ENCODE measurements at places on chromosomes 7 and 10.

GRCh38 chr7:143379611-143380259, 1.4 kb upstream of the ZYX start:
- no peak for DNase-seq

DNA sequence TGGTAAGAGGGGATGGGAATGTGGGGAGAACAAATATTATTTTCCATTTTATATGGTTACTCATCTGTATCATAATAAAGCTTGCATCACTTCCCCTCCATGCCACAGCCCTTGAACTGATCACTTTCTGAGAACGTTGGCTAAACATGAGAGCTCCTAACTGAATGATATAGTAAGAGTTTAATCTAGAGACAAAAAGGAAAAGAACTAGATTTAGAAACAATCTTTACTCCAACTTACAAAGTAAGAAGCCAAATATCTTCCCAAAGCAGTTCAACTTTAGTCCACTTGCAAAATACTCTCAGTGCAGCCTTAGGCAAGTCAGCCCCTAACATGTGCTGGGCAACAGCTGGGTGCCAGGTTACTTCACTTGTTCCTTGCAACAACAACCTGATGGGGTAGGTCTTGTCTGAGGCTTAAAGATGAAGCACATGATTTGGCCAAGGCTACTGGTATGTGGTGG, 20.3 kb downstream of the SMURF1 start:
- no peak for DNase-seq

DNA sequence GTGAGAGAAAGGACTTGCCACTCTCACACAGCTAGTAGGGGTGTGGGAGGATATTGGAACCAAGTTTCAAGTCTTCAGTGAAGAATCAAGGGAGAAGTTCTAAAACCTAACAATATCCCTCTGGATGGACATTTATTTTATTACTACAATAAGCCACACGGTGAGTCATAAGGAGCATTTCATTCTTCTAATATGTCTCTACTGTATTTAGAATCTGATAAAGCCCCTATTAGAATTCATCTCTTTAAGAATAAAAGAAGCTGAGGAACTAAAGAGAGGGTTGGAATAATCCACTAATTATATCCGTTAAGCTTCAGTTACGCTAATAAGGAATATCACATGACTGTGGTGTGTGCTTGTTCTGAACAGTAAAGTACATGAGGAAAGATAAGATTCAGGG, 40.9 kb upstream of the ATRNL1 start:
- no peak for DNase-seq

DNA sequence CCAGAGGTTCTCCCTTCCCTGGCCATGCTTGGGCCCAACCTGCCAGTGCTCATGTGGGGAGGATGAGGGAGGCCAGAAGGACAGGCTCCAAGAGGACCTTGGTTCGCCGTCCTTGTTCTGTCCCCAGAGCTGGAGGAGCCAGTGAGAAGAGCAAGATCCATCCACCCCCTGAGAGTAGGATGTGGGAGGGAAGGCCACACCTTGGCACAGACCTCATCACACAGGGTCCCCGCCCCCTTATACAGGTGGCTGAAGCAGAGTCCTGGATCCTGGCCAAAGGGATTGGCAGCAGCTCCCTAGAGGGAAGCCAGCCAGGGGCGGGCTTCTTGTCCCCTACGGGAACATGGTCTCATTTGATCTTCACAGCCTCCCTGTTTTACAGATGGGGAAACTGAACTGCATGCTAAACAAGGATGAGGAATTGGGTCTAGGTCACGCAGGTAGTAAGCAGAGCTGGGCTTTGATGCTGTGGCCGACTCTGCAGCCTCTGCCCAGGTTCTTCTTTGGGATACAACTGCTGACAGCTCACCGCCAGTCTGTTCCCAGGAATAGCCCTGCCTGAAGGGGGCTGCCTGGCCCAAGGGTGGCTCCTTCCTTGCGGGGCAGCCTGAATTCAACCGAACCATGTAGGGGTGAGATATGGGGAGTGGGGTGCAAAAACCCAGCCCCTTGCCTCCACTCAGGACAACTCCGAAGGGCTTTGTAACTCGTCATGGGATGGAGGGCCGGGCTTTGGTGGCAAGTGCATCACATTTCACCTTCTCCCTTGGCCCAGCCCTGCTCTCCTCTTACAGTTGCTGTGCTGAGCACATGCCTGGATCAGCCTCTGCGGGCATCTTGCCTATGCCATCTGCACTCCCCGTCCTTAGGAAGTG, 62.2 kb upstream of the KDM7A start:
- peak; percentile 52 for DNase-seq

GRCh38 chr10:54815583-54815982, 14.6 kb upstream of the PCDH15 start:
- no peak for DNase-seq

GRCh38 chr7:124171068-124171467, 138.2 kb upstream of the TMEM229A start:
- DNase-seq: peak; percentile 31

GRCh38 chr7:28955718-28956607, 2.2 kb downstream of the TRIL start:
- peak; percentile 69 for DNase-seq

DNA sequence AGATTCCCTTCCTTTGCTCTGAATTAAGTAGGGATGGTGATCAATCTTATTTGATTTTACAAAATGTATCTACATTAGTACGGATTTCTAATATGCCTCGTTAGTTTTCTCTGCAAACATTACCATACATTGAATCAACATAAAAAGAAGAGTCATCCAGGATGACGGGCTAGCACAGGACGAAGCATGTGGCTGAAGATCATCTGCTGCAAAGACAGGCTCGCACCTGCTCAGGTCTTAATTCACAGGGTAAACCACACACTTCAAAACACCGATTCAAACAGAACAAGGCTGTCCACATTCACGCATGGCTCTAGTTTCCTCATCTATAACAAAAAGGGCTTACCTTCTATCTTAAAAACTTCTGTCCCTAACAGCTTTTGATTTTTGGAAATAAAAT, 323.0 kb downstream of the PARD3 start:
- DNase-seq: no peak

DNA sequence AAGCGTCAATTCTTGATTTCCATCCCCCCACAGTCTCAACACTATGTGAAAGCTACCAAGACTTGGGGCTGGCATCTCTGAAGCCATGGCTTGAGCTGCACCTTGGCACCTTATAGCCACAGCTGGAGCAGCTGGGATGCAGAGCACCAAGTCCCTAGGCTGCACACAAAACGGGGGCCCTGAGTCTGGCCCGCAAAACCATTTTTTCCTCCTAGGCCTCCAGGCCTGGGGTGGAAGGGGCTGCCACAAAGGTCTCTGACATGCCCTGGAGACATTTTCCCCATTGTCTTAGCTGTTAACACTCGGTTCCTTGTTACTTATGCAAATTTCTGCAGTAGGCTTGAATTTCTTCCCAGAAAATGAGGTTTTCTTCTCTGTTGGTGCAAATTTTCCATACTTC, 89.8 kb upstream of the GNAI1 start:
- DNase-seq: no peak

- DNase-seq: no peak
Observed at GRCh38 chr10:58502956-58503355, 9.7 kb upstream of the BICC1 start.

GRCh38 chr7:25636871-25637283, 408.6 kb upstream of the NPVF start:
- no peak for DNase-seq

- no peak for DNase-seq
Observed at GRCh38 chr7:36215457-36215765, 62.4 kb downstream of the EEPD1 start.

GRCh38 chr10:130440971-130441370, 304.8 kb downstream of the GLRX3 start:
- no peak for DNase-seq

GRCh38 chr7:47775238-47775637, 173.0 kb downstream of the PKD1L1 start:
- no peak for DNase-seq

DNA sequence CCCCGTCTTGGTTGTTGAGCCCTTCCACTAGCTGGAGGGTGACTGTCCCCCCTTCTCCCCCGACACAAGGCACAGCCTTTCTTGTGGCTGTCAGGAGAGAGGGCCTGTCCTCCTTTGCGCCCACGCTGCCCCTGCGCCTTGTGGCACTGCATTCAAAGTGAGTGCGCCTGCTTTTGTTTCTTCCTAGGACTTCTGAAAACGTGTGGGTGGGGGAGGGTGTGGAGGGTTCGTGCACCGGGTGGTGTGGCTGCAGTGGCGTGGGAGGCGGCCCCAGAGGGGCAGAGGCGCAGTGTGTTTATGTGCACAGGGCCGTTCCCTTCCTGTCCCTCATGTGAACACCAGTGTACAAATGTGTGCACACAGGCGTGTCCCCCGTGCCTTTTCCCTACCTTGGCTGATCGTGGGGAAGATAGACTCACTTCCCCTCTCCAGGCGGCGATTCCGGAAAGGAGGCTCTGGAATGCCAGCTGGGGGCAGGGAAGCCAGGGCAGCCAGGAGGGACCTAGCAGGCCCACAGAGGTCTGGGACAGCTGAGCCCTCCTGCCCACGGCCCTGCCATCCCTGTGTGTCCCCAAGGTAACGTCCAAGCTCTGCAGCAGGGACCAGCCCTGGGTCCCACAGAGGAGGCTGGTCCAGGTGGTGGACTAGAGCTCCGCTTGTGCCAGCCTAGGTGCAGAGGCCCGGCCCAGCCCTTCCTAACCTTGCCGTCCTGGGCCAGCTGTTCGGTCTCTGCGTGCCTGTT, 88.8 kb downstream of the LHPP start:
- DNase-seq: no peak

- peak; percentile 72 for DNase-seq
Observed at GRCh38 chr10:100562008-100562672, 26.4 kb downstream of the HIF1AN start.

GRCh38 chr7:73353243-73353642, 25.3 kb downstream of the FKBP6 start:
- no peak for DNase-seq

DNA sequence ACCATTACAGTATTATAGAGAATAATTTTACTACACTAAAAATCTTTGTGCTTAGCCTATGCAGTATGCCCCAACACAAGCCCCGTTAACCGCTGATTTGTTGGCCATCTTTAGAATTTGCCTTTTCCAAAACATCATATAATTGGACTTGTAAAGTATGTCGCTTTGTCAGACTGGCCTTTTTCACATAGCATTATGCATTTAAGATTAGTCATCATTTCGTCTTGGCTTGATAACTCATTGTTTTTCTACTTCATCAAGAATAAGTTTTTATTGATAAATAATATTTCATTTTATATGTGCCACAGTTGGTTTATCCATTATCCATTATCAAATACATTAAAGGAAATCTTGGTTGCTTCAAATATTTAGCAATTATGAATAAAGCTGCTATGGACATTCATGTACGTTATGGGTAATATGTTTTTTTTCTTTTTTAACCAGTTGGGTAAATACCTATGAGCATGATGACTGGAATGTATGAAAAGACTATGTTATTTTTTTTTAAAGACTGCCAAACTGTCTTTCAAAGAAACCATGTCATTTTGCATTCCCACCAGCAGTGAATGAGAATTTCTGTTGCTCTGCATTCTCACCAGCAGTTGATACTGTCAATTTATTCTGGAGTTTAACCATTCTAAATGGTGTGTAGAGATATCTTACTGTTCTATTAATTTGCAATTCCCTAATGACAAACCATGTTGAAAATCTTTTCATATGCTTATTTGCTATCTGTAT, 273.1 kb upstream of the KCND2 start:
- DNase-seq: no peak

- DNase-seq: no peak
Observed at GRCh38 chr10:104735036-104735756, 94.1 kb downstream of the SORCS3 start.

DNA sequence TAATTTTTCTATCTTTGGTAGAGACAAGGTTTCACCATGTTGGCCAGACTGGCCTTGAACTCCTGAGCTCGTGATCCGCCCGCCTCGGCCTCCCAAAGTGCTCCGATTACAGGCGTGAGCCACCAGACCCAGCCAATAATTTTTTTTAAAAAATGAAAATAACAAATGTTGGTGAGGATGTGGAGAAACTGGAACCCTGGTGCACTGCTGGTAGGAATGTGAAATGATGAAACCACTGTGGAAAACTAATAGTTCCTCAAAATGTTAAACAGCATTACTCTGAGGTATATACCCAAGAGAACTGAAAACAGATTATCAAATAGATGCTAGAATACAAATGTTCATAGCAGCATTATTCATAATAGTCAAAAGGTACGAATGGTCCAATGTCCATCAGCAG, 23.0 kb upstream of the YWHAG start:
- DNase-seq: no peak

GRCh38 chr7:69652947-69653701, 54.8 kb downstream of the AUTS2 start:
- no peak for DNase-seq

DNA sequence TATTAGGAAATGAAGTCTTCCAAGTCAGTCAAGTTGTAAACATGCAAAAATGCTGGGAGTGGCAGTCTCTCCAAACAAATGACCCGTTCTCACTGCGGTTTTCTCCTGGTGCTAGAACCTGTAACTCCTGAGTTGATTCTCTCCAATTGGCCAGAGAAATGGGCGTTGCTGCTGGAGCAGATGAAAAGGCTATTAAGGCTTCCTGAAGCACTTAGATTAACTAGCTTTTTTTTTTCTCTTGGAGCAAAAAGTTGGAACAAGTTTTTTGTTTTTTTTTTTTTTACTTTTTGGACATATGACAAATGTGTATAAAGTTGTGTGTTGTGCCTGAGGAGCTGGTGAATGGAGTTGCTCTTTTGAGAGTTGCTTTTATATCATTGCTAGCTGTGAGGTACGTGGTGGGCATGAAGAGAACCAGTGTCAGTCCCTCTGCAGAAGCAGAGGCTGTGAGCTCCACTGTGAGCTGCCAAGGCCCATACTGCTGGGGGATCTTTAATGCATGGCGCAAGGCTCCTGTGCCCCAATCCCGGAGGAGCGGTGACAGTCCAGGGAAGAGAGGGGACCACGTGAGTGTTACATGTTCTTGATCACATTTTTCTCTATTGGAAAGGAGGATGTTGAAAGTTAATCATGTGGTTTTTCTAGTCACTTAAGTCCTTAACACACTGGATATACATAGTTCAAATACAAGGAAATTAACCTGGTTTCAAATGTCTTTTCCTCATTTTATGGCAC, 393.6 kb upstream of the GALNT17 start:
- DNase-seq: peak; percentile 20

GRCh38 chr7:36535866-36536664, 146.4 kb downstream of the ANLN start:
- no peak for DNase-seq

GRCh38 chr10:128612631-128613030, 486.4 kb upstream of the MKI67 start:
- DNase-seq: no peak

GRCh38 chr10:15267496-15267895, 99.0 kb upstream of the NMT2 start:
- no peak for DNase-seq

- DNase-seq: peak; percentile 79
Observed at GRCh38 chr10:53209944-53210611, 437.5 kb upstream of the MBL2 start.

GRCh38 chr7:151795168-151795811, 81.6 kb downstream of the PRKAG2 start:
- no peak for DNase-seq

GRCh38 chr7:24877790-24878311, 102.1 kb downstream of the OSBPL3 start:
- no peak for DNase-seq

Data from HT-29 (cell line).